Stimulated activated CD8-positive, alpha-beta memory T cell treated with anti-CD3 and anti-CD28 coated beads, Interleukin-7, amount 100 ng/mL, for 1 hour (primary cell): ENCODE measurements at places on chromosomes 3 and 15.

DNA sequence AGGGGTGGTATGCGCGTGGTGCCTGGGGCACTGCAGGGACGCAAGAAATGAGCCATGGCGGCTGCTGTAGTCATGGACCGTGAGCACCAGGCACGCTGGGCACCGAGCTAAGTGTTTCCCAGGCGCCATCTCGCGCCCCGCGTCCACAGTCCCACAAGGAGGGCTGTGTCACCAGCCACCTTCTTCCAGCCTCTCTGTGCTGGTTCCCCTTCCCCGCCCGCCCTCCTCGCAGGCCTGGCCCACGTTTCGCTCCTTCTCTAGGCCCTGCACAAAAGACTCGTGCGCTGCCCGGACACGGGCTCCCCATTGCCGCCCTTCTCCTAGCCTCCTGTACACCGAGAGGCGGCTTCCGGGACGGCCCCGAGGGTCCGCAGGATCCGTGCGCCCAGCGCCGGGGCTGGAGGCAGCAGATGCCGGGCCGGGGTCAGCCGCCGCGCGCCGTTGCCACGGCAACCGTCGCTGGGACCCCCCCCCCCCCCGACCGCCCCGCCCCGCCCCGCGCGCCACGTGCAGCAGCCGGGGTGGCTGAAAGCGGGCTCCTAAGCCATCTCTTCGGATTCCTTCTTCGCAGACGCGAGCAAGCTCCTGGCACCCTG, 113.4 kb downstream of the SRGAP3 start:
- DNase-seq, result no peak

GRCh38 chr3:13501521-13501920, 21.4 kb downstream of the HDAC11 start:
- DNase-seq, result no peak

DNA sequence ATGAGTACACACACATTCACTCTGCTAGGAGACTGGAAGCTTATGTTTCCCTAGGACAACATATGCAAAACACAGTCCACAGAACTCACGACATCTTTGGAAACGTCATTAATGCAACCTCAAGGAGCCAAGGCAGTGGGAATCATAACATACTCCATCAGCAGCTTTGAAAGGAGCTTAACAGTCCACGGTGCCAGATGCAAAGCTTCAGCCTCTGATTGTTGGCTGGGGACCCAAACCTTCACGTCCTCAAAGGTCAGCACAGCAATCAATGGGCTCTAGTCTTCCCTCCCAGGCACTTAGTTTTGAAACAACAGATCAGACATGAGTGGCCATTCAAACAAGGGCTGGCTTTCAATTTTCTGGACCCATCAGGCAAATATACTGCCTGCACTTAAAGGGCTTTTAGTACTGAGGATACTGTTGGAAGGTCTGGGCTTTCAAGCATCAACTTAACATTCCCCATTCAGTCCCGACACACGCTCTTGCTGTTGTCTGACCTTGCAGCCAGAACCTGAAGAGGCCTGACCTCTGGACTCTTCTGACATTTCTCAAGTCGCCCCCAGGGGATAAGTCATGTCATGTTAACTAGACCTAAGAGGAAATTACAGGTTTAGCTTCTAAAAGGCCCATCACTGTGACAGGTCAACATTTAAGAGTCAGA, 223.0 kb downstream of the PDZRN3 start:
- no peak for DNase-seq

DNA sequence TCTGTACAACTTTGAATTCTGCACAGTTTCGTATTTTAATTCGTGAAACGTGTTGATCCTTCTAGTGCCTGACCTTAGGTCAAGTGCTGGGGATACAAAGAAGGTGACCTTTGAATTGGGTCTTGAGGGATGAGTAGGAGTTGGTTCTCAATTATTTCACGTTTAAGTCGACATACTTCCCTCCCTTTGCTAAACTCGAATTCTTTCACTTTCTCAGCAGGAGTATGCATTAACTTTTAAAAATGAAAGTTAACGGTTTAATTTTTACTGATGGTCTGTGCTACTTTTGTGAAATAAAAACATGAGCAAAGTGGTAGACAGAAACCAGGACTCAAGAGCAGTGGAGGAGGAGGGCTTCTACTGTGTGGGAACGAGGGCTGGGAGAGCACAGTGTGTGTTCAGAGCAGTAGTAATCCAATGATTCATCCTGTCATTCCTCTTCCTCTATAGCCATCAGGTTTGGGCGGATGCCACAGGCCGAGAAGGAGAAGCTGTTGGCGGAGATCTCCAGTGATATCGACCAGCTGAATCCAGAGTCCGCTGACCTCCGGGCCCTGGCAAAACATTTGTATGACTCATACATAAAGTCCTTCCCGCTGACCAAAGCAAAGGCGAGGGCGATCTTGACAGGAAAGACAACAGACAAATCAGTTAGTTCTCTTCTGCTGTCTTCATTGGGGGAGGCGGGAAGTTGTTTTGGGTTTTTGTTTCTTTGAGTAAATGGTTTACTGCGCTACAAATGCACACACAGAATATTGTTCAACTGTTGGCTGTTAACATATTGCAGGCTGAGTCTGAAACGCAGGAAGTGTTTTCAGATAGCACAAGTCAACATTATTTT, 78.6 kb upstream of the TSEN2 start:
- DNase-seq, result no peak

DNA sequence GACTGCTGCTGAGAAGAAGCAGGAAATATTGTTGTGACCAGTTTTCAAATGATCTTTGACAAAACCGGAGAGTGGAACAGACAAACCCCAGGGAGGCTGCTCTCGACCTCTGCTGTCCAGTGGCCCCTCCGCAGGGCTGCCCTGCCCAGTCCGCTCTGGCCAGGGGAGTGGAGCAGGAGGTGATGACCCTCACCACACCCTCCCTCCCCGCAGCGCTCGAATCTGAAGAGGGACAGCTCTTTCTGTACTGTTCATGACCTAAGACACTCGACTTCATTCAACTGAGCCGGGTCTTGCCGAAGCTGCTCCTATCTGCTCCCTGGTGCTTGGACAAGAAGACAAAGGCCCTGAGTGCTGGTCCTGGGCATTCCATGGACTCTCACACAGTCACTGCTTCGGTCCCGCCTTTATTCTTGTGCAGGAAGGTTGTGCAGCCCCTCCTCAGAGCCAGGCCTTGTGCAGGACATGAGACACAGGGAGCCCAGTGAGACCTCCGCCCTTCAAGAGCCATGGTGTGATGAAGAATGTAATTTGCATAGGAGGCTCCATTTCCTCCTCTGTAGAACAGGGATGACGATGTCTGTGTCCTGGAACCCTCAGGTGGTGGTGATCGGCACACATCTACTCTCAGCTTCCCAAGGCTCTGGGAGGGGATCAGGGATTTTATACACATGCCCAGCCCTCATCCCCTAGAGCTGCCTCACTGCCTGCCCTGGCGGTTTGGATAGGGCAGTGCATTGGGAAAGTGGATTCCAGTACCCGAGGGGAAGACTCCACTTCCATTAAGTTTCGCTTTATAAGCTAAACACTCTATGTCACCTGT, 97.1 kb upstream of the PRR20G start:
- DNase-seq, result no peak

- no peak for DNase-seq
Measured at GRCh38 chr15:44726136-44726535, 10.2 kb upstream of the TRIM69 start.
